NCI-H2081 (cell line): ENCODE measurements at places on chromosomes 2 and 18.

DNA sequence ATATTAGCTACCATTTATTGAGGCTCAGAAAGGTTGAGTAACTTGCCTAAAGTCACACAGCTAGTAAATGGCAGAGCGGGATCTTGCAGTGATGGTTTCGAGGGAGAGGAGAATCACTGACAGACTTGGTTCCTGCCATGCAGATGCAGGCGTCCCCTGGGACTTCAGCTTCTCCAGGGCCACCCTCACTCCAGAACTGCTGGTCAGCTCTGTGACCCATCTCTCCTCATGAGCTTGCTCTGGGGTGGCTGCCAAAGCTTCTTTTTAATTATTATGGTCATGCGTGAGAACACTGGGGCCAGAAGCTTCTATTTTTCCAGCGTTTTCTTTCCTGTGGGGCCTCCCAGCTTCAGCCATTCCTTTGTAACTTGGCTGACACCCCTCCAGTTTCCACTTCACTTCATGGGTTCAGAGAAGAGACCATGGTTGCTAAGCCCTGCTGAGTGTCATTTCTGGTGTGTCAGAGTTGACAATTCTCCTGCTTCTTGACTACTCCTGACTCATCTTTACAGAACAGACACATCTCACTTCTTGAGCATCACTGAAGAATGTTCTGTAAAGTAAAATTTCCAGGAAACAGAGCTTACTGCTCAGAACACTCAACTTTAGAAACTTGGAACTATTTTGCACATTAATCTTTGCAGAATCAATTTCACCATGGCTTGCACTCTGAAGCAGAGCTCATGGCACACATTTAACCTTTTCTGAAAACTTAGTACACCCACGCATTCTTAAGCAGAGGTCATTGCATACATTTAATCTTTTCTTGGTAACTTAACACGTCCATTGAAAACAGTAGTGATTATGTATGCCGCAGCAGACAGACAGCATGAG lies 70.4 kb downstream of the IL1R2 start:
- no peak for DNase-seq

GRCh38 chr2:10278029-10278762 lies 24.5 kb upstream of the HPCAL1 start:
- DNase-seq = no peak

DNA sequence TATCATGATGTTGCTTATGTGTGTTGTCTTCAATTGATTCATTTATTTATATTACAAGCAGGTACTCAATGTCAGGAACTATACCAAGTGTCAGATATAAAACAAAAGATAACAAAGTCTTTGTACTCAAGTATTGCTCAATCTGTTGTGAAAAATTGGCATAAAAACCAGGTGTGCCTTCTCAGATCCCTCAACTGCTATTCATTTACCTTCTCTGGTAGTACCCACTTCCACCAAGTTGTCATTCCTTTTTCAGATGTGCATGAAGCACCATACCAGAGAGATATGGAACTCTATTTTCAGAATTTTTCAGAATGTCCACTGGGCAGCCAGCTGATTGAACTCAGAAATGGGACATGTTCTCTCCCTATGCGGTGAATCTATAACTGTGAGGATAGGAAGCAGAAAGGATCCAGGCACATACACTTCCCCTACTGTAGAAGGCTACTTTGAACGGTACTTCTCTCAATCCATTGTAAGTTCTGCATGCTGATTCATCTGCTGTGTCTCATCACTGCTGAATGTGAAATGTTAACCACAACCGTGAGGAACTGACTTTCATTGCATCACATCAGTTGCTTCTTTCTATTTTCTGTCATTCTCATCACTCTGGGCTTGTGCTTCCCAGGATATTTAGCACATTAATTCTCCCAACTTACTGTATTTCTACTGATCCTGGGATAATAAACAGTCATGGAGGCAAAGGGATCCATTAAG lies 1621.3 kb downstream of the SUCLG1 start:
- no peak for DNase-seq

- DNase-seq = no peak
Observed at GRCh38 chr2:237474442-237474911, 12.6 kb upstream of the MLPH start.

- DNase-seq = no peak
Observed at GRCh38 chr2:117921520-117921919, 92.3 kb downstream of the CCDC93 start.

- DNase-seq = no peak
Observed at GRCh38 chr2:112820343-112820742, 16.2 kb downstream of the IL1B start.

GRCh38 chr2:49973917-49974368 lies 819.6 kb upstream of the FSHR start:
- DNase-seq = peak; percentile 92

GRCh38 chr2:73156539-73157124 lies 43.9 kb upstream of the RAB11FIP5 start:
- no peak for DNase-seq

DNA sequence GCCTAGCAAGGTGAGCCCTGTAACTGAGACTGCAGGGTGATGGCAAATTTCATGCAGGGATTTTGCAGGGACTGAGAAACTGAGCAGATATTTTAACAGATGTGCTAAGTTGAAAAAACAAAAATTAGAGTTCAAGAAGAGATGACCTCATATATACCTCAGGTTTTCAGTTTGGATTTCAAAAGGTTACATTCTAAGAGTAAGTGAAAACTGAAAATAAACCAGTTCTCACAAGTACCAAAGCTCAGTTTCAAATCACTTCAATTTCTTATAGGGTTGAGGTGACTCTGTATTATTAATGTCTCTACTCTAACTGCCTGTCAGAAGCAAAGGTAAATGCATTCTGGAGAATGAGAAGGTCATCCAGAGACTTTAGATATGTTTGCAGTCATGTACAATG lies 237.4 kb upstream of the VRK2 start:
- DNase-seq = peak; percentile 28

GRCh38 chr2:241066893-241067341 lies 35.2 kb downstream of the MTERF4 start:
- no peak for DNase-seq

DNA sequence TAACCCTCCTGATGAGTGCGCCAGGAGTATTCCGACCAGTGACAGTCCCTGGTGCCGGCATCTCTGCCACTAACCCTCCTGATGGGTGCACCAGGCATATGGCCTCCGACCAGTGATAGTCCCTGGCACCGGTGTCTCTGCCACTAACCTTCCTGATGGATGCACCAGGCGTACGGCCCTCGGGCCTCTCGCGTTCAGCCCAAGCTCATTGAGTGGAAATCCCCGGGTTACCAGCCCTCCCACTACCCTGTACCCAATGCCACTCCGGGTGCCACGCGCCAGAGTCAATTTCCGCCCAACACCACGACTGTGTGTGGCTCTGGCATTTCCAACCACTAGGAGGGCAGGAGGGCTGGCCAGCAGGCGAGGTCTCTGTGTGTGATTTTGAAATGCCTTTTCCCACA lies 11.7 kb upstream of the GPC1 start:
- DNase-seq = no peak

DNA sequence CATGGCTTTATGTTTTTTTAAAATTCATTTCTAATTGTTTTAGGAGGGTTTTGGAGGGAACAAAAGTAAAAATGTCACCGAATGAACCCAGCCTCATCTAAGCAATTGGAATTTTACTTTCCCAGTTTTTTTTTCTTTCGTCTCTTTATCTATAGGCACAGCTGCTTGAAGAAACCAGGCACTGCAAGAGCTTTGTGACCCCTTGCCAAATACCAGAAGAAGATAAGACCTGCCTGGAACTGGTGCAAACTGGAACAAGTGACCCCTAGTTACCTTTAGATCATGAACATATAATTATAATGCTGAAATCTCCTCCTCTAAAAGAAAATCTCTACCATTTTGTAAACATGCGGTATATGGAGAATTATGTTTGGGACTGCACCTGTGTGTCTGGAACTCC lies 100.9 kb downstream of the TSN start:
- DNase-seq = no peak

DNA sequence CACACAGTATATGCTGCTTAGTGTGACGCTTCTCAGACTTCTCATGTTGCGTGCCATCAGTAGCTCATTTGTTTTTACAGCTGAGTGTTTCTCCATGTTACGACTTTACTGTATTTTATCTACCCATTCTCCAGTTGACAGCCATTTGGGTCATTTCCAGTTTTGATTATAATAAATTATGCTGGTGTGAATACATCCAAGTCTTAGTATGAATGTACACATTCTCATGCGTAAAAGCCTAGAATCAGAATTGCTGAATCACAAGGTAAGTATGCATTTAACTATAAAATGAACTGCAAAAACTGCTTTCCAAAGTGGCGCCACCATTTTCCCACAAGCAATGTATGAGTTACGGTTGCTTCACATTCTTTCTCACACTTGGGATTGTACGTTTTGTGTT lies 184.2 kb upstream of the SLC35G4 start:
- DNase-seq = no peak

DNA sequence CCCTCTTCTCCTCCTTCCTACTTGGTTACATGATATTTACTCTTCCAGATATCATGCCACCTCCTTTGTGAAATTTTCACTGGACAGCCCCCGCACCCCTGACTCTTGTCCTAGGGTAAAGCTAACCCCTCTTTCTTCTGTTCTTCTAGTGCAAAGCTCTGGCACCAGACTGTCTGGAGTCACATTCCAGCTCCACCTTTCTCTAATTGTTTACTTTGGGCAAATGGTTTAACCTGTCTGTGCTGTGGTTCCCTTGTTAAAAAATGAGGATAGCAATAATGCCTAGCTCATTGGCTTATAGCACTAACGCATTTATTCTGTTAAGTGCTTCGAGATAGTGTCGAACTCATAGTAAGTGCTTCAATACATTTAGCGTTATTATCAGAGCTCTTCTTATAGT lies 306.2 kb downstream of the ALK start:
- DNase-seq = no peak

- DNase-seq = no peak
Observed at GRCh38 chr18:51659781-51660180, 462.3 kb upstream of the MEX3C start.

DNA sequence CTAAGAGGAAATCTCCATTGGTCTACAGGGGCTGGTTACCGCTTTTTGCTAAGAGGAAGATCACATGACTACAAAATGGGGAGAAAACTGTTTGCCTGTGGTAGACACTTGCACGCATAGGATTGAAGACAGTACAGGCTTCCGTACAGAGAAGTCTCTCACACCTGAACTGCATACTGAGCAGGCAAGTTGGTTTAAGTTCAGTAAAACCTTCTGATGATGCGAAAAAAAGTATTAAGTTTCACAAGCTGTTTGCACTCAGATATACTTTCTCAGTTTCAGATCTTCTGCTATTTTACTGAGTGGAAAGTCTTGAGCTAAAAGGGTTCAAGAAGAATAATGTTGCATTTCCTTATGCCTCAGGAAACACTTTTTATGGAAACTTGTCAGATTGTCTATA lies 292.2 kb upstream of the MC4R start:
- DNase-seq = no peak

- DNase-seq = no peak
Observed at GRCh38 chr2:84459944-84460429, 907 bp upstream of the SUCLG1 start.

GRCh38 chr2:32377928-32378327 lies 21.1 kb downstream of the BIRC6 start:
- no peak for DNase-seq

DNA sequence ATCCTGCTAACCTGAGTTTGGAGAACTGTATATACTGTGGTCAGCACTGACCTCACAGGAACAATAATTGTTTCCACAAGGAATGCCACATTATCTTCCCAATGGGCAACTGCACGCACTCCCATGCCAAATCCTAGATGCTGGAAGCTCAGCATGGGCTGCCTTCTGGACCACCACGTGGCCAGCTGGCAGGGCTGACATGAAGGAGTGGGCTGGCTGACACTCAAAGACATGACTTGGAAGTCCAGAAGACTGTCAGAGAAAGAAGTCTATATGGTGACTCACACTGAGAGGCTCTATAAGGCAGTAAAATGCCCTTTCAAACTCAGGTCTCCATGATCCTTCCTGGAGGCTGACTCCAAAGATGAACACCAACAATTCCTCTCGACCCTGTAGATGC lies 98.4 kb upstream of the RNF152 start:
- DNase-seq = no peak

- peak; percentile 98 for DNase-seq
Observed at GRCh38 chr2:96265840-96266679, at the start of the genes CIAO1 and TMEM127. Gene CIAO1, plus strand, starts transcription at chr2:96266225. Its CDS starts 126 bp downstream, at chr2:96266351. Gene TMEM127, minus strand, starts transcription at chr2:96265997. Its CDS starts 616 bp downstream, at chr2:96265381.

DNA sequence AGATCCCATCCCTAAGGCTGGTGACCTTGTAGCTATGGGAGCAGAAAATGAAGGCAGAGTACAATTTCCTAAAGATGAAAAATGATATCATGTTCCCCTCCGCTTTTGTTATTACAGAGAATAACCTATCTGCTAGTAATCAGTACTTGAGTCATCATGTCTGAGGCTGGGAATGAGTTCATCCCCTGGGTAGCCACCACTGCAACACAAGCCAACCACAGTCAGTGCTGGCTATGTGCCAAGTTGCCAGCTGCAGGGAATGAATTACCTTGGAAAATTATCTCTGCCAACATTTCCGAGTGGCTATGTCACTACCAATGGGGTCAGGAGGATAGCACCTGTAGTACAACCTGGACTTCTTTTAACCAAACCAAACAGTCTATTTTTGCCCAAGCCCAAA lies 1094.7 kb upstream of the DDX18 start:
- DNase-seq = peak; percentile 96

DNA sequence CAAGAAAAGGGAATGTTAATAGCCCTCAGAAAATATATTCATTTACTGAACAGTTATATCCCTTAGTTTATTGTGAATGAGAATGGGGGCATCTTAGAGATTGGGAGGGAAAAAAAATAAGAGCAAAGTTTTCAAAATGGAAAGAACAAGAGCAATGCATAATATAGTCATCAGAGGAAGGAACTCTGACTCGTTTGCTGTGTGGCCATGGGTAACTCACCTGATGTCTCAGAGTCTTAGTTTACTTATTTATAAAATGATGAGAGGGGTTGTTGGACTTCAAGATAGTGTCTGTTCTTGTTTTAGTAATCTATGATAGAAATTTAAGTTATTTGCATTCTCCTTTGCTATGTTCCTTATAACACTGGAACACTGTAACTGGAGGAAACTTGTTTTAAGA lies 70.7 kb downstream of the EML4 start:
- DNase-seq = no peak

DNA sequence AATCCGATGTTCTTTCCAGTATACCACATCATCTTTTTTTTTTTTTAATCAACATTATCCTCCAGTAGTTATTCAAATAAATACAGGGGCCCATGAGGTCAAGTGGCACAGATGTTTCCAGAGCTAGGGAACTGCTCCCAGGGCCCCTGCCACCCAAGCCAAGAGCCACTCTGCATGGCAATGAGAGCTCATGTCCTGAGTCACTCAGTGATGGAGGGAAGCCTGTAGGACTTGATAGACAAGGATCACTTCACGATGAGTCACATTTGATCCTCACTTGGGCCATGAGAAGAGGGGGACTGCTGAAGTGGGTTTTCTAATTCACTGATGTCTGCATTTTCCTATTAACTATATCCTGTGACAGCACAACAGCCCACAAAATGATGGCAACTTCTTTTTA lies 127.0 kb upstream of the PKDCC start:
- DNase-seq = no peak

DNA sequence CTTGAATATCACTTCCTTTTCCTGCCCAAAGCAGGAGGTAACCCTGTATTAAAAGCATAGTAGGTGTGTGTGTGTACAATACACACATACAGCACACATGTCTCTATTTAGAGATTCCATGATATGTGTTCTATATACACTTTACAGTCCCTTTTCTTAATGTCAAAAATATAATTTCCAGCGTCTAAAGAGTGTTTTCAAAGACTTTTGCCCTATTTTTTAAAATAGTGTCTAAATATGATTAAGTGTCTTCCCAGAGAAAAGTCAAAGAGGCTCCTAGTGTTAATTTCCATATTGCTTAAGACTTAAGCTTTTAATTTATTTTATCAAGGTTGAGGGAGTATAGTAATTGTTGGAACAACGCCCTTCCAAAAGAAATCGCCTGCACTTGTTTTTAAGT lies 420.3 kb upstream of the POU3F3 start:
- DNase-seq = no peak
